NCI-H460 (cell line): ENCODE measurements at places on chromosomes 2 and 18. TPM values are rescaled to one million over a fixed set of nuclear protein-coding genes. Genes with fewer than 3 reads are reported as not detected.

Gene OXER1
- total RNA-seq = not detected in 2 replicates

Gene MYOM1
- total RNA-seq = 0.10 and 0.32 TPM in 2 replicates

Gene MTLN
- total RNA-seq = 77.2 and 90.7 TPM in 2 replicates

Gene FEV
- total RNA-seq = not detected in 2 replicates

Gene POTEC
- not detected in 2 replicates for total RNA-seq

Gene IAH1
- 101 and 109 TPM in 2 replicates for total RNA-seq

DNA sequence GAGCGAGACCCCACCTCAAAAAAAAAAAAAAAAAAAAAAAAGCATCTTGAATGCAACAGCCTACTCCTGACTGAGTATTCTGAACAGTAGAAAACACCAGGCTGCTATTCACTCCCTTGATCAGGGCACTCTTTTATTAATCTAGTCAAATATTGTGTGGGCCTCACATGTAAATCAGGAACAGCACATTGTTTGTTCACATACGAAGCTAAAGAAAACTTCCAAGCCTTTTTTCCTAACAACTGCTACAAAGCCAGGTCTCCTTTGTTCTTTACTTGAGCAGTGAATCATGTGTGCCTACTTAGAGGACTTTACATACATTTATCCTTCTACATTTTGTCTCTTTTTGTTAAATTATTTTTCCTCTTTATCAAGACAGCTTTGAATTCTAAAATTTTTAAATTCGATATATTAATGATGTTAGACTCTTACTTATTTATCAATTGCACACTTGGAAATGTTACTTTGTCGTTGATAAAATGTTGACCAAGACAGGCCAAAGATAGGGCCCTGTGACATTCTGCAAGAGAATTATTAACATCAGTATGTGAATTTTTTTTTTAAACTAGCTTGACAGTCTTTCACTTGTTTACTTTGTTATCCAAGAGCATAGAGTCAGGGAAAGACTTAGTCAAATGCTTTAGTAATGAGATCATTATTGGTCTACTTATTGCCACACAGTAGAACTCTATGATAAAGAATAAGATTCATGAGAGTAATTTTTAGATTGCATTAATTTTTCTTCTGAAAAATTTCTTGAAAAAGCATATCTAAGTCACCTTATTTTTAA lies 13.2 kb downstream of the SPATS2L start:
- peak; percentile 47 for DNase-seq

DNA sequence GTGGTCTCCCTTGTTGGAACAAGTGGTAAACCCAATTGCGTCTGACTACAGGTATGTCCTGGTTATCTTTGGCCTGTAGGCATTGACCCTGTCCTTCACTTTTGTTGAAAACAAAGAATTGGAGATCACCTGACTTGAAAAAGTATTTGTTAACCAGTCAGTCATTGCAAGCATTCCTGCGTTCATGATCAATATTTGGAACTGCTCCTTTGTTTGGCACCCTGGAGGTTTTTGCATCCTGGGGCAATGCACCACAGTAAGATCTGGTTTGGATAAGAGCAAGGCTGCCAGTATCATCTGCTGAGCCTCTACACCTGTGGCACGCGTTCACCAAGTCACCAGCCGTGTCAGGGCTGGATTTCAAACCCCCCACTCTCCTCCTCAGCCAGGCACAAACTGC lies 115.7 kb downstream of the DNAH6 start:
- no peak for DNase-seq

DNA sequence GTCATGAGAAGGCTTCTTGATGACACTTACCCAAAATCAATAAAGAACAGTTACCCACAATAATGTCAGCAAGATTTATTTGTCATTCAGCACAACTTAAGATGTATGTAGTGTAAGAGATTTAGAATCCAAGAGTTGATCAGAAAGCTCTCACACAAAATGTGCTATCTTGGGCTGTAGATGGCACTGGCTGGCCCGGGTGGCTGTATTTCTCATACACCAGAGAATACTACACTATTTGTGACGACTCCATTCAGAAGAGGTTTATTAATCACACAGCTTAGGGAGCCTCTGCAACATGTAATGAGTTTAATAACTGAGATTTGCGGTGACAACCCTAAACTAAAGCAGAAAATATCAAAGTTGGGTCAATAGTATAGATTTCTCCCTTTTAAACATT lies 530.4 kb upstream of the KLHL29 start:
- DNase-seq = no peak

DNA sequence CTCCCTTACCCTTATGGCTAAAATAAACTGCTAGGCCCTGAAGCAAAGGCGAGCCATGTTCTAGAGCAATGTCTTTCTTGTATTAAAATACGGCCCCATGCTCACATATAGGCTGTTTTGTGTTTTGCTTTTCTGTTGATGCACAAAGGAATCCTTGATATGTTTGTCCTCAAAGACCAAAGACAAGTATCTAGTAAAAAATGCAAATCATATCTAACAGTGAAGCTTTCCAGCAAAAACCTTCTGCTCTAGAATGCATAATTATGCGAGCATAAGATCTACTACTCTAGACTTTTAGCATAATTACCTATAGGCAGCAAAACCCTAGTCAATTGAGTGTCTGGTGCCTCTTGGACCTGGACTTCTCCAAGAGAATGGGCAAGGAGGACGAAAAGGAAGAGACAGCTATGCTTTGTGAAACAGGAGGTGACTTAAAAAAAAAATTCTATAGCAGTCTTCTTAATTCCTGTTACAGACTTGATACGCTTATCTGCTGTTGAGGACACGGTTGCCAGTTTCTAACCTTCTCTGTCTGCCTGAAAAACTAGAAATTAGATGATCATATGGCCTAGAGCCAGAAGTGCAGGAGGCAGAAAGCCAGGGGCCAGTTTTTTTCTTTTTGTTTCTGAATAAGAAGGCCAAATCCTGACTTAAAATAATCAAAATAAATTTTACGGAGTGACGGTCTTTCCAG lies 1.5 kb upstream of the AMMECR1L start:
- no peak for DNase-seq

DNA sequence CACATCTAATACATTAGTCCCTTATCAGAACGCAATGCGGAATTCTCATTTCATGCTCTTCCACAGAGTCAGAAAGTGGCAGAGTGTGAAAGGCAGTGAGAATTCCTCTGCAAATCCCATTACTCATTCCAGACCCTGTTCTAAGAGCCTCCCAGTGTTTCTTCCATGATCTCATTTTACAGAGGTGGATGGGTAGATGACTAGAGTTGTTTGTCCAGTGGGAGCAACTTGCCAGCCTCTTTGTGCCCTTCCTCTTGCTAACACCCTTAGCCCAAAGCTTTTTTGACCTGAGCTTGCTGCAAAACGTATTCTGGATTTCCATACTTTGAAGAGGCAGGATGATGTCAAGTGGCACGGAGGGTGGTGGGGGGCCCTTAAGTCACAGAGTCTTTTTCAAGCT lies 467.7 kb upstream of the RGPD4 start:
- DNase-seq = no peak

DNA sequence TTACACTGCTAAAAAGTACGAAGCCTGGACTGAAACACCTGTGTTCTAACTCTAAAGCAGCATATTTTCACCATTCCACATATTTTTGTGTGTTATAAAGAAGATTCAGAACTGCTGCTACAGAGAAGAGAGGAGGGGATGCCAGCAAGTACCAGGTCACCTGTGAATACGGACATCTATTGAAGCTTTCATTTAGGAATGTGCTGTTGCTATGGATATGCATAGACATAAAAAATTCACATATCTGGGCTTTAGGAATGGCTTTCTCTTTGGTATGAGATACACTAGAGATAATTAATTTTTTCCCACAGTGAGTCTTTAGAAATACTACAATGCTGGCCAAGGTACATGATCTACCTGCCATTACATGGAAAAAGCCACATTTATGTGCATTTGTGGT lies 238.5 kb downstream of the WDR7 start:
- DNase-seq = no peak

DNA sequence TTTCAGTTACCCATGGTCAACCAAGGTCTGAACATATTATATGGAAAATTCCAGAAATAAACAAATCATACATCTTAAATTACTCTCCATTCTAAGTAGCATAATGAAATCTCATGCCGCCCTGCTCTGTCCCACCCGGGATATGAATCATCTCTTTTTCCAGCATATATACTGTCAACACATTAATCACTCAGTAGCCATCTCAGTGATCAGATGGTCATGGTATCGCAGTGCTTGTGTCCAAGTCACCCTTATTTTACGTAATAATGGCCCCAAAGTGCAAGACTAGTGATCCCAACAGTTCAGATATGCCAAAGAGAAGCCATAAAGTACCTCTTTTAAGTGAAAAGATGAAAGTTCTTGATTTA lies 43.8 kb downstream of the OSBPL6 start:
- peak; percentile 26 for DNase-seq

DNA sequence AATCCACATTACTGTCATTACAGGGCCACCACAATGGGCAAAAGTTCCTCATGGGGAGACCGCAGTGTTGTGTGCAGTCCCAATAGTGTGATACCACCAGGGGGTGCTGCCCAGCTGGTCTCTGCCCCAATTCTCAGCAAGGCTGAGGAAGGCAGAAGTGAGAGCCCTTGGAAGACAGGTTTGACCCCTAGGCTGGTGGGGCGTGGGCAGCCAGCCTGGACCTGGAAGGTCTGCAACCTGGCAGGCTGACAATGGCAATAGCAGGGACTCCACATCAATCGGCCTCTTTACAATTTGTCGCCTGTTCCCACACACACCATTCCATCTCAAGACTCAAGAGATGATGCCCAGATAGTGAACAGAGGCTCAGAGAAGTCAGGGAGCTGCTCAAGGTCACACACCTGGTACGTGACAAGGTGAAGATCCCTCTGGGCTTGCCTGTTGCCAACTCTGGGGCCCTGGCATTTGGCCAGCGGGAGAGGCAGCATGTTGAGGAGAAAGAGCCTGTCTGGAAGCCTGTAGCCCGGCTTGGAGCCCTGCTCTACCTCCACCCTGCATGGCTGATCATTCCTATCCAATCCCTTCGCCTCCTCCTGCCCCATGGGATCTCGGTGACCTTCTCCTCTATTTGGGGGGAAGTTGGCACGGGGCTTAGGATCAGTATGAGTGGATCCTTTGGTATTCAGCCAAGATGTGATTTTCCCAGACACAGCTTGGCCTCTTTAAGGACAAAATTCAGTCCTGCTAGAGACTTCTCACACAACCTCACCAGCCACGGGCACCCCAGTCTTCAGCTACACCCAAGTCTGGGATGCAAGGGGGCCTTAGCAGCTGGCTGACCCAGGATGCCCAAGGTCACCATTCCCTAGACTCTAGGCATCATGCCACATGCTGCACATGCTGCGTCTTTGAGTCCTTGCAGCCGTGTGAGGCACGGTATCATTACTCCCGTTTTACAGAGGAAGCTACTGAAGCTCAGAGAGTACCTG lies 2.9 kb upstream of the ATOH8 start:
- peak; percentile 35 for DNase-seq

DNA sequence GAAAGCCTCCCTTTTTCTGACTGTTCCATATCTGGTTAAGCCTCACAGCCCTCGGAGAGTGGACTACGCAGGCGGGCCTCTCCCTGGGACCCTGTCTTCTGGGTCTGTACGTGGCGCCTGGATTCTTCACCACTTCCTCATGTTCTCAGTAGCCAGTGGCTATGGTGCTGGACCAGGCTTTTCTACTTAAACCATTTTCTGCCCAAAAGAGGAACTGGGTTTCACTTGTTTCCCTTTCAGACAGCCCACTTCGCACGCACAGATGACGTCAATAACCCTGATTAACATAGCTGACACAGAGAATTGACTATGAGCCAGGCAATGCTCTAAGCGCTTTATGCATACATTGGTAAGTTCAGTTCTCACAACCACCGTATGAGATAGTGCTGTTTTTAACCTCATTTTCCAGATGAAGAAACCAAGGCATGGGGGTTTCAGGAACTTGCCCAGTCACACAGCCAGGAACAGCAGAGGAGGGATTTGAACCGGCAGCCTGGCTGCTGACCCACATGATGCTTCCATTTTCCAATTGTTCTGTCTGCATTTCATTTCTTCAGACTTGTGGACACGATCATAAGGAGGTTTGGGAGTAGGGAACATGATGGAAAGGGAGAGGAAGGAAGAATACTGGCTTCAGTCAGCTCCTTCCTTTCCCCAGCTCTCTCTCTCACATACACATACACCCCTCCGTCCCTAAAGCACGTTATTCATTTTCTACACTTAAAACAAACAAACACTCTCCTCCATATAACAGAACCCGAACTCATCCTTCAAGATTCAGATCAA lies 41.7 kb downstream of the MYOM1 start:
- DNase-seq = no peak

DNA sequence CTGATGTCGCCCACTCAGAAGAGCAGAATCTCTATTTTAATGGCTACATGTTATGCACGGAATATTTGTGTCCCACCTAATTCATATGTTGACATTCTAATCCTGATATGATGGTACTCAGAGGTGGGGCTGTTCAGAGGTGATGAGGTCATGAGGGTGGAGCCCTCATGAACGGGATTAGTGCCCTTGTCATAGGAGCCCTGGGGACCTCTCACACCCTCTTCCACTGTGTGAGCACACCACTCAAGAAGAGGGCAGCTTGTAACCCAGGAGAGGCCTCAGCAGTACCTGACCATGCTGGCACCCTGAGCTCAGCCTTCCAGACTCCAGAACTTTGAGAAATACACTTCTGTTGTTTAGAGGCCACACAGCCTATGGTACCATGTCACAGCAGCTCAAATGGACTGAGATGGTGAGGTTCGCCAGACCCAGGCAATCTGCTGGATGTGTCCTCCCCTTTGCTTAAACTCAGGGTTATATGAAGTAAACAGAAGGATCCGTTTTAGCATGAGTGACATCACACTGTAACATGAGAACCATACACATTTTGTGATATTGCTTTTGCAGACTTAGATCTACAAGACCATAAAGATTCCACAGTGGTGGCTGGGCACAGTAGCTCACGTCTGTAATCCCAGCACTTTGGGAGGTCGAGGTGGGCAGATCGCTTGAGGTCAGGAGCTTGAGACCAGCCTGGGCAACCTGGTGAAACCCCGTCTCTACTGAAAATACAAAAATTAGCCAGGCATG lies 48.7 kb downstream of the ATOH8 start:
- no peak for DNase-seq

DNA sequence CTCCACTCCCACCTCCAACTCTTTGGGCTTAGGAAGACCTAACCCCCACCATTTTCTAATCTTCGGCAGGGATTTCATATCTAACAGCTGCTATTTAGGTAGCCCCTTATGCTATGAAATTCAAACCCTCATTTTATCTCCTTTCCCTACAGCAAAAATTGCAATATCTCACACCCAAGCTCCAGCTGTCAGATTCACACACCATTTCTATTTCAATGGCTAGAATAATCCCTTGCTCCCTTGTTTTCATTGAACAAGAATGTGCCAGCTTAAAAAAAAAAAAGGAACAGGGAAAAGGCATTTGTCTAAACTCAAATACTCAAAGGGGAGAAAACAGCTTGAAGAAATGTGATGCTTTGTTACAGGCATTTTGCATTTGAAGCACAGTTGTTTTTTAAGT lies 850.6 kb upstream of the ACVR2A start:
- no peak for DNase-seq
